A673 (cell line): ENCODE measurements at places on chromosomes 2 and 18. TPM values are rescaled to one million over a fixed set of nuclear protein-coding genes. Genes with fewer than 3 reads are reported as not detected.

DNA sequence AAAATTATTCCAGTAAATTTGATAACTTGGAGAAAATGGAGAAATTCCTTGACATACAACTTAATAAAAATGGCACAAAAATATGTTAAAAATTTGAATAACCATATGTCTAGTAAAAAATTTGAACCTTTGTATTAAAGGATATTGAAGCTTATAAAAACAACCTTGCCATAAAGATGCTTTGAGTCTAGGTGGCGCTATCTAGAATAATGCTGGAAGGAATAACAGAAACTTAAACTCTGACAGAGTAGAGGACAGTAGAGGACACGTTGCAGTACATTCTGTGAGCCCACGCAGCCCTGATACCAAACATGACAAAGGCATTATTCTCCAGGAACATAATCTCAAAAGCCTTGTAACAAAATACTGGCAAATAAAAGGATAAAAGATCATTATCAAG lies 44.7 kb upstream of the ALKAL2 start:
- H3K27me3 ChIP-seq = no peaks in the 10 kb centered on the region
- no peak overlapping the region for H3K27ac ChIP-seq
- H3K4me3 ChIP-seq = no peak overlapping the region
- H3K36me3 ChIP-seq = no peaks in the 10 kb centered on the region
- DNase-seq = no peak
- H3K4me1 ChIP-seq = no peaks in the 10 kb centered on the region

- H3K27ac ChIP-seq = no peak overlapping the region
- no peaks in the 10 kb centered on the region for H3K27me3 ChIP-seq
- H3K4me1 ChIP-seq = no peaks in the 10 kb centered on the region
- no peaks in the 10 kb centered on the region for H3K36me3 ChIP-seq
Observed at GRCh38 chr2:178530625-178531142, 50.4 kb downstream of the PLEKHA3 start.

GRCh38 chr2:166882851-166883250 lies 5.4 kb upstream of the XIRP2 start:
- H3K27me3 ChIP-seq = no peaks in the 10 kb centered on the region
- no peaks in the 10 kb centered on the region for H3K36me3 ChIP-seq
- DNase-seq = no peak
- H3K27ac ChIP-seq = no peak overlapping the region
- H3K4me3 ChIP-seq = no peak overlapping the region
- H3K4me1 ChIP-seq = no peaks in the 10 kb centered on the region

DNA sequence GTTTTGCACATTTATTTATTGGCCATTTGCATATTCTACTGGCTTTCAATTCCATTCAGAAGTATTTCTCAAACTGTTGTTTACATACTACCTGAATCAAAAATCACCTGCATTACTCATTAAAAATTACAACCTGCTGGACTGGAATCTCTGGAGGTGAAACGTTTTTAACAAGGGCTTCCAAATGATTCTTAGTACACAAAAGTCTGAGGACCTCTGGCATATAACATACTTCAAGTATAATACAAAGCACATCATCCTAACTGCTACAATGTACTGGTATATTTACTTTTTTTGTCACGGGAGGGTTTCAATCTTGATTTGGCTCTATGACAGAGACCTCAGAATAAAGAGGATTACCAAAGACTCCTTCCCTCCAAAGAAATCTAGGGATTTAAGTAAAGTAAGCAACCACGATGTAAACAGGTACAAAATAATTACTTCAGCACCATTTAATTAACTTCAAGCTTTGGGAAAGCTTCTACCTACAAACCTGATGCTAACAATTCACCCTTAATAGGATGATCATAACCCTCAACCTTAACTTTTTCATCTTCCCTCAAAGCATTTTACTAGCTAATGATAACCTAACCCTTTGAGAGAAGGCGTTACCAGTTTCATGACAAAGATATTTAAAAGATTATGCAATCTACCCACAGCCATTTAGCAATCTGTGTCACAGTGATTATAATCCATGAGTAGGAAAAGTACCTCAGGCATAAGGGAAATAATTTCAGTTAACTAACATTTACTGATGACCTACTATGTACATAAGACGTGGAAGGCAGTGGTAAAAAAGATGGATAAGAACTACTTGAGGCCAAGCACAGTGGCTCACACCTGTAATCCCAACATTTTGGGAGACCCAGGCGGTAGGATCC lies 24.7 kb downstream of the ATAD2B start:
- H3K4me1 ChIP-seq = peaks cover 24% of the 10 kb centered on the region
- H3K36me3 ChIP-seq = no peaks in the 10 kb centered on the region
- no peak overlapping the region for H3K4me3 ChIP-seq
- H3K27ac ChIP-seq = no peak overlapping the region

DNA sequence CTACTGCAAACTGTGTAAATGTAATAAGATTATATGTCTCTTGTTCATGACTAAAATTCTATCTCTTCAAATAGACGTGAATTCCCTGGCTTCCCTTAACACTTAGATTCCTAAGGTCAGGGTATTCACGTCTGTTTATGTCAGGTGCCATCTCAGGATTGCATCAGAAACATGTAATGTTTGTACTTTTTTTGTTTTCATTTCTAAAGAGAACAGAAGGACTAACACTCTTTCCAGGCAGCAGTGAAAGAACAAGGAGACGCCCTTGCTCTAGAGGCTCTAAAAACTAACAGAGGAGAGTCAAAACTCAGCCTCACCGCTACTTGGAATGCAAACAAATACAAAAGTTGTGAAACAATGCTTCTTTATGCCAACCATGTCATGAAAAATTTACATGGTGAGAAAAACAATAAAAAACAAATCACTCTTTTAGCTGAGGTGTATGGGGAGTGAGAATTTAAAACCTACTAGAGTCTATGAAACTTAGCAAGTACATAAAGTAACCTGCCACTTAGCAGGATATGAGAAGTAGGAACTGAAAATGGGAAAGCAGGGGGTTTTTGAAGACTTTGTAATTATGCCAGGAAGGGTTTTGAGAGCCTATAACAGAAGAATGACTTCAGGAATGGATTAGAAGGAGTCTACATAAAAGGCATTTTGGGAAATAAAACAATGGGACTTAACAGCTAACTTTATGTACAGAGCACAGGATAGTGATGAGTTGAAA lies 522.7 kb downstream of the THSD7B start:
- no peak for DNase-seq
- no peaks in the 10 kb centered on the region for H3K27me3 ChIP-seq
- H3K36me3 ChIP-seq = no peaks in the 10 kb centered on the region
- H3K27ac ChIP-seq = no peak overlapping the region

DNA sequence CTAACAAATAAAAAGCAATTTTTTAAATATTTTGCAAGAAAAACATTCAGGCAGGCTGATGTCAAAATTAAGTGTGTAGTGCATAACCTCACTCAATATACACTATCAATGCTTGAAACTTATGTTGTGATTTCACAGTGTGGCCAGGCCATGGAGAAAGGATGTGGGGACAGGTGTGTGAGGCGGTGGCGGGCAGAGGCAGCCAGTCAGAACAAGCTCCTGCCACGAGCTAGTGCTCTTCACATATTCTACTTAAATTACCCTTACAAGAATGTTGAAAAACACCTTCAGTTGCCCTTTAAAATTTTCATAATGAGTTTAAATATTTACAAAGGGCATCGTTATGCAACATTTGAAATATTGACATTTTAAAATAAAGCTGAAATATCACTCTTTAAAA lies 43.2 kb downstream of the CYB5A start:
- H3K27ac ChIP-seq = no peak overlapping the region
- H3K4me1 ChIP-seq = no peaks in the 10 kb centered on the region
- DNase-seq = no peak
- H3K4me3 ChIP-seq = no peak overlapping the region
- H3K27me3 ChIP-seq = no peaks in the 10 kb centered on the region
- no peaks in the 10 kb centered on the region for H3K36me3 ChIP-seq

DNA sequence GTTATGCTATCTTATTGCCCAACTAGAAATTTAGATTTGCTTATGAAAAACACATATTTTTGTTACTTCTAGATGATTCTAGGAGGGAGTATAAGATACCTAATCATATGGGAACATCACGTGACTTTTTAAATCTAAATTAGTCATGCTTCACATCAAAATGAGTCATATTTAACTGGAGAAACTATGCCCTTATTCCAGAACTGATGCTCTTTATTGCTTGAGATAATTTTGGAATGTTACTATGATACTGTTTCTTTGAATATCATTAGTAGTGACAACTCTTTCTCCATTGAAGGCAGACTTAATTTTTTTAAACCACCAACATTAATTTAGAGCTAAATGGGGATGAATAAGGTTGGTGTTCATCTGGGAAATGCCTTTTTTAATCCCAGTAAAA lies 19.9 kb upstream of the ELAC1 start:
- H3K27ac ChIP-seq = no peak overlapping the region
- H3K27me3 ChIP-seq = no peaks in the 10 kb centered on the region
- H3K4me1 ChIP-seq = no peaks in the 10 kb centered on the region

DNA sequence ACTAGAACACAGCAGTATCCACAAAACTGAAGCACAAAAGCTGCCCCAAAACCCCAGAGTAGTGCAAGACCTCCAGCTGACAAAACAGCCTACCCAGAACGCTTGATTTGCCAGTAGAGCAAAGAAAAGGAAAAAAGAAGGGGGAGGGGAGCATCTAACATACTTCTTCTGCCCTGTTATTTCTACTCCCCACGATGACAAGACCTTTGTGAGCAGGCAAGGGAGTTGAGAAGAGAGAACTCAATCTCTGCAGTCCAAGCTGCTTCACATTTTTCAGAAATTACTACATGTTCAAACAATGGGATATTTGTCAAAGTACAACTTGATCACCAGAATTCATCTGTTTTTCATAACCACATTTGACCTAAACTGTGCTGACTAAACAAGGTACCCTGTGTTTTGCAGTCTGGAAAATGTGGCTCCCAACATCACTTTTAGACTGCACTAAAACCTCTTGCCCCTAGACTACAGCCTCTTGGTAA lies 286.7 kb downstream of the EXOC6B start:
- H3K36me3 ChIP-seq = no peaks in the 10 kb centered on the region
- H3K4me3 ChIP-seq = no peak overlapping the region
- peaks cover 11% of the 10 kb centered on the region for H3K4me1 ChIP-seq
- no peaks in the 10 kb centered on the region for H3K27me3 ChIP-seq
- no peak for DNase-seq
- H3K27ac ChIP-seq = peak overlapping the region; percentile 18

- DNase-seq = no peak
- H3K36me3 ChIP-seq = no peaks in the 10 kb centered on the region
- H3K4me1 ChIP-seq = no peaks in the 10 kb centered on the region
- no peak overlapping the region for H3K27ac ChIP-seq
Observed at GRCh38 chr2:136764452-136765255, 691 bp upstream of the THSD7B start.

- H3K4me1 ChIP-seq = no peaks in the 10 kb centered on the region
- no peak for DNase-seq
Observed at GRCh38 chr2:120509991-120510735, 164.2 kb downstream of the INHBB start.

DNA sequence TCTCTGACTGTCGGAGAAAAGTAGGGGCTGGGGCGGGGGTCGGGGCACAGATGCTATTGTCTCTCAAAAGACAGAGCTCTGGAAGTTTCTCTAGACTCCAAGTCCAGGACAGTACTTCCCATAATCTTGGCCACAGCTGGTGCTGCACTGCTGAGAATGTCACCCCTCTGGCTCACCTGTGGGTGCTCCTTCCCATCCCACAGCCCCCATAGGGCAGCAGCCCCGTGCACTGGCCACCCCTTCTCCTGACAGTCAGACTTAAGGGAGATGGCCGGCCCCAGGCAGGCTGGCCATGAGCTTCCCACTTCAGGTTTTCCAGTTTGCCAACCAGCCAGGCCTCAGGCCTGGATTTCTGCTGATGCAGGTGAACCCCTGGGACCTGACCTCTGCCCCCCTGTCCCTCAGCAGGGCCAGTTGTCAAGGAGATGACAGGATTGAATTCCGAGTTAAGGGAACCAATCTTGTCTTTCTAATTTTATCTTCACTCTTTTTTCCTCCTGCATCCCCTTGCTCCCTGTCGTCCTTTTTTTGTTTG lies 30.2 kb upstream of the BOD1L2 start:
- no peak overlapping the region for H3K27ac ChIP-seq
- H3K27me3 ChIP-seq = peaks cover 43% of the 10 kb centered on the region
- no peak overlapping the region for H3K4me3 ChIP-seq
- DNase-seq = no peak
- peaks cover 3% of the 10 kb centered on the region for H3K4me1 ChIP-seq

- peaks cover 26% of the 10 kb centered on the region for H3K4me1 ChIP-seq
- H3K4me3 ChIP-seq = peak overlapping the region; percentile 75
- peaks cover 12% of the 10 kb centered on the region for H3K36me3 ChIP-seq
- H3K27ac ChIP-seq = peak overlapping the region; percentile 84
- peak; percentile 51 for DNase-seq
Observed at GRCh38 chr2:213150315-213151097, 906 bp downstream of the IKZF2 start.

- no peak overlapping the region for H3K27ac ChIP-seq
- H3K27me3 ChIP-seq = no peaks in the 10 kb centered on the region
- DNase-seq = no peak
- H3K36me3 ChIP-seq = peaks cover 12% of the 10 kb centered on the region
Observed at GRCh38 chr2:189849550-189849949, 65.3 kb downstream of the PMS1 start.

- H3K36me3 ChIP-seq = no peaks in the 10 kb centered on the region
- no peak overlapping the region for H3K27ac ChIP-seq
- no peaks in the 10 kb centered on the region for H3K4me1 ChIP-seq
- peaks cover 78% of the 10 kb centered on the region for H3K27me3 ChIP-seq
Observed at GRCh38 chr2:113028112-113028511, 22.9 kb downstream of the IL36A start.

GRCh38 chr18:811182-811891 lies 705 bp downstream of the YES1 start:
- H3K27ac ChIP-seq = peak overlapping the region; percentile 89
- peaks cover 14% of the 10 kb centered on the region for H3K4me1 ChIP-seq
- H3K36me3 ChIP-seq = no peaks in the 10 kb centered on the region
- no peaks in the 10 kb centered on the region for H3K27me3 ChIP-seq

The BCL11A gene
- 1.3 and 2.8 TPM in 2 replicates for total RNA-seq

The ONECUT2 gene
- 0.66 and 1.2 TPM in 2 replicates for total RNA-seq

The GPR35 gene
- 2.7 and 2.9 TPM in 2 replicates for total RNA-seq

The HOXD1 gene
- not detected in 2 replicates for total RNA-seq

The CDCA7 gene
- 64.9 and 72.5 TPM in 2 replicates for total RNA-seq

The UGT1A3 gene
- total RNA-seq = not detected in 2 replicates
